ENCODE measurements at places on chromosomes 13 and 19.
A peak's percentile ranks its signal among the peaks of the same experiment; 100 is the strongest.

DNA sequence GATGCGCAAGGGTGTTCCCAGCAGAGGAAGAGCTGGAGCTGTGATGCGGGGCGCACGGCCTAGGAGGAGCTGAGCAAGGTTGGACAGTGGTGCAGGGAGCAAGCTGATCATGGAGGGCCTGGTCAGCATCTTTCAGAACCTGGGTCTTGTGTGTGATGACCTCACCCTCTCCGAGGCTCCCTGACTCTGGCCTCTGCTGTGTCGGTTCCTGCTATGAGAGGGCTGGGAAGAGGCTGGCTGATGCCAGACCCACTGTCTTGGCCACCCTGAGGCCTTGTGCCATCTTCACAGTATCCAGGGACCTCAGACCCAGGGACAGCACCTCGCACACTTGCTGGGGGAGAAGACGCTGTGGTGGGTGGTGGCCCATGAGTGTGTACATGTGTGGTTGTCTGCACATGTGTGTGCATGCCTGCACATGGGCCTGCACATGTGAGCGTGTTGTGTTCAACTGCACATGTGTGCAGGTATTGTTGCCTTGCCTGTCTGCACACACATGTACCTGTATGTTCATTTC, 16.5 kb upstream of the C13orf46 start:
- DNase-seq = no peak

DNA sequence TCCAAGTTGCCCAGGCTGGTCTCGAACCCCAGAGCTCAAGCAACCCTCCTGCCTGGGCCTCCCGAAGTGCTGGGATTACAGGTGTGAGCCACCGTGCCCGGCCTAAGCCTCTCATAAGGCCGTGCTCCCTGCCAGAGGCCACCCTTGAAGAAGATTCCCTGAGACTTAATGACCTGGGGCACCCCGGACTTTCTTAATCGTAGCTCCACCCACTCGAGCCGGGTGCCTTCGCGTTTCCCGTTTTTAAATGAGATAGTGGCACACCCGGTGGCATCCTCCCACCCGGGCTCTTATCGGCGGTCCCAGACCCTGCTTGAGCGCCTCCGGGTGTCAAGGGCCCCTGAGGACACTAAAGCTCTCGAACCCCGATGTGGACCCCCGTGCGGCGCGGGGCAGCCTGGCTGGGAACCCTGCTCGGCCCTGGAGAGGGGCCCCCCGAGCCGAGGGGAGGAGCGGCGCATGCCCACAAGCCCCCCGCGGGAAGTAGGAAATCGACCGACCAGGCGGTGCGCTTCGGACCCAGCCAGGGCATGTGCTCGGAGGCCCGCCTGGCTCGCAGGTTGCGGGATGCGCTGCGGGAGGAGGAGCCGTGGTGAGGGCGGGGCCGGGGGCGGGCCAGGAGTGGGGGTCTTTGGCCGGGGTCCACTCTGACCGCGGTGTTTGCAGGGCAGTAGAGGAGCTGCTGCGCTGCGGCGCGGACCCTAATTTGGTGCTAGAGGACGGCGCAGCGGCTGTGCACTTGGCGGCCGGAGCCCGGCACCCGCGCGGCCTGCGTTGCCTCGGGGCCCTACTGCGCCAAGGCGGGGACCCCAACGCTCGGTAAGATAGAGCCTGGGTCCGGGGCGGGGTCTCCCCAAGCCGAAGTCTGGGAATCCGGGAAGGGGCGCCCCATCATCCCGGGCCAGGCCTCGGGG, at the start of gene ANKLE1:
Gene ANKLE1, plus strand, starts transcription at position 511 of the 914 bp plus-strand sequence. Its CDS starts 20 bp downstream, at position 531.
- DNase-seq = peak; percentile 57

- no peak for DNase-seq
Observed at GRCh38 chr13:79533781-79534400, 52.9 kb downstream of the NDFIP2 start.

GRCh38 chr19:19179548-19180441, 9.7 kb upstream of the MEF2B start:
- no peak for DNase-seq

DNA sequence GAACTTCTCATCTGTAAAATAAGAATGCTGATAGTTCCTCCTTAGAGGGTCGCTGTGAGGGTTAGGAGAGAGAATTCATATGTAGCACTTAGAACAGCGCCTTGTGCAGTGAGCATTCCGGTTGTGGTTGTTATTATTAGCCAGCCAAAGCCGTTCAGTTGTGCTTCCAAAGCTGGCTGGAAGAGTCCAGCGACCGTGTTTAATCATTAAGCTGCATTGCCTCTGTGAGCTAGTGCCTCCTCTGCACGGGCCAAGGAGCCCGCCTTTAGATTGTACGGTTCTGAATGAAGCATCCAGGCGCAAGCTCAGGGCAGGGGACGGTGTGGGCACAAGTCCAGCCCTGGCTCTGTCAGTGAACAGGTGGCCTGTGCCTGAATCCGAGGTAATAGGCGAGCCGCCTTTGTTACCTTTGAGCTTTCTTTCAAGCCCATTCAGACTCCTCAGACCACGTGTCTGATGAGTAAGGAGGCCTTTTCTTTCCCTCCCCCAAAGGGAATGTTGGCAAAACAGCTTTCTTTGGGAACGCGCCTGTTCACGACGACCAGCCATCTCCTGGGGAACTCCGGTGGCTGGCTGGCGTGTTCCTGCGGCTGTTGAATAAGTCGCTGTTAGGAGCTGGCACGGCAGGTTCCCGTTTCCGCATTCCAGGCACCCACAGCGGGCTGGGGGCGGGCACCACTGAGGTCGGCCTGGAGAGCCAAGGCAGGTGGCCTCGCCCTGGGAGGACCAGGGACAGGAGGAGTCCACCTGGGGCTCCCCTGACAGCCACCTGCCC, 25.1 kb downstream of the SIPA1L3 start:
- no peak for DNase-seq

DNA sequence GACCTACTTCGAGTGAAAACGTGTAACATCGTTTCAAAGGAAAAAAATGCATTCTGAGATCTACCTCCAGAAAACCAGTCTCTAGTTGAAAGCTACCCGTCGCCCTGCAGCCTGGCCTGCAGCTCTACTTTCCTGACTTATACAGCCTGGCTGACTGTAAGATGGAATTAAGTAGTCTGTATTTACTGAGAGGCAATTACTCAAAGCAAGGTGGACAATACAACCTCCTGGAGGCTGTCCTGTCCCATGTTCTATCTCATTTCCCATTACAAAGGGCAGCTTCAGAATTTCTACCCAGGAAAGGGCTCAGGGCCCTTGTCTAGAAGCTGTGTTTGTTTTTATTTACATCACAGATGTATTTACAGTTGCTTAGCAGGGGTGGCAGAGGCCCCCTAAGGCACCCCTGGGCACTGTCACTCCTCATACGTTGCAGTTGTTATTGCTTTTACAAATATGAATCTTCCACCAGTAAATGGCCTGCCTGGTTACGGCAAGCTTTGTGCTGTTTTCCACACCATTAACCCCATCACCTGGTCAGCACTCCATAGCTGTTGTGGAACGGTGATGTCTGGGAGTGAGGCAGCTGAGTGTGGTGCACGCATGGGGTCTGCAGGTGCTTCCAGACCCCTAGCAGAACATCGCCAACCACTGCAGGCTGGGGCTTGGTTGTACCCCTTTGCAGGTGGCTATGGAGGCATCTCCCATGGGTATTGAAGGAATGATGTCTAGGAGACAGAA, 46.3 kb upstream of the MTIF3 start:
- DNase-seq = no peak

DNA sequence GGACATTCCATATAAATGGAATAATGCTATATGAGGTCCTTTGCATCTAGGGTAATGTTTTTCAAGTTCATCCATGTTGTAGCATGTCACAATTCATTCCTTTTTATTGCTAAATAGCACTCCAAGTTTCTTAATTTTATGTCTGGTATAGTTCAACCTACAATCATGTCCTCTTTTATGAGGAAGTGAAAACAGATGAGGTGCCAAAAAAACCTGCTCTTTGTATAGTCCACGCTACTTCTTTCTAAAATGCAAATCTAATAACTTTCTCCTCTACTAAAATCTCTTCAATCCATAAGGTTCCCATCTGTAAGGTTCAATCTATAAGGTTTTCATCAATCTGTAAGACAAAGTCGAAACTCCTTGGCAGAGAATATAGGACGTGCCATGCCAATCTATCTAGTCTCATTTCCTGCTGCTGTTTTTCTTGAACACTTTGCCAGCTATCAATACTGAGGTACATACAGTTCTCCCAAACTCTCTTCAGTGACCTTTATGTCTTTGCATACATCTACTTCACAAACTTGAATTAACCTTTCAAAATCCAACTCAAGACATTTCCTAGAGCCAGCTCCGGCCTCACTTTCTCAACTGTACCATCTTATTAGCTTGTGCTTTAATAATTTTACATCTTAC, 33.7 kb downstream of the INTS6 start:
- no peak for DNase-seq

- peak; percentile 66 for DNase-seq
Observed at GRCh38 chr19:46766569-46767317, 20.5 kb upstream of the STRN4 start.

GRCh38 chr19:55693336-55693974, 18.4 kb downstream of the EPN1 start:
- no peak for DNase-seq

- no peak for DNase-seq
Observed at GRCh38 chr13:81770868-81771505, 1430.1 kb upstream of the SPRY2 start.

- DNase-seq = no peak
Observed at GRCh38 chr19:18775586-18776287, 15.4 kb downstream of the COMP start.

DNA sequence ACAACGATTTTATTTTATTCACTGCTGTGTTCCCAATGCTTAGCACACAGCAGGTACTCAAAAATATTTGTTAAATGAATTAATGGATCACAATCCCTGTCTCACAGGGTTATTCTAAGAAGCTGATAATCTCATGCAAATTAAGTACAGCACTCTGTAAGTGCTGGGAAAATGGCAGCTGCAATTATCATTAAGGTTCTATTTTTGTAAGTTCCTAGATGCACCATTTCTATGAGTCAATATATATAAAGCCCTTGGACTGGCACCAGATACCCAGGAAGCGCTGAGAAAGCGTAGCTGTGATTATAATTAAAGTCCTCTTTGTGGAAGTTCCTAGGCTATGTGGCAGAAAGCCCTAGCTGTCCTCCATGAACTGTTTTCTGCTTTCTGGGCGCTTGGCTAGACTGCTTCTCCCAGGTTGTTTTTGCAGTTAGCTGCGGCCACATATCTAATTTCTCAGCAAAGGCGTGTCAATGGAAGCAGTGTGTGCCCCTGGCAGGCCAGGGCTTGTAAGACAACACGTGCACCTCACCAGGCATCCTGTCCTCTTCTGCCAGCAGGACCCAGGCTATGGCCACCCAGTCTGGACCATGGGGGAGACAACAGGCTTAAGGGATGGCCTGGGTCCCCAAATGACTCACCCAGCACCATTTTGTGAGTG, 5.2 kb upstream of the SRRM5 start:
- DNase-seq = no peak

DNA sequence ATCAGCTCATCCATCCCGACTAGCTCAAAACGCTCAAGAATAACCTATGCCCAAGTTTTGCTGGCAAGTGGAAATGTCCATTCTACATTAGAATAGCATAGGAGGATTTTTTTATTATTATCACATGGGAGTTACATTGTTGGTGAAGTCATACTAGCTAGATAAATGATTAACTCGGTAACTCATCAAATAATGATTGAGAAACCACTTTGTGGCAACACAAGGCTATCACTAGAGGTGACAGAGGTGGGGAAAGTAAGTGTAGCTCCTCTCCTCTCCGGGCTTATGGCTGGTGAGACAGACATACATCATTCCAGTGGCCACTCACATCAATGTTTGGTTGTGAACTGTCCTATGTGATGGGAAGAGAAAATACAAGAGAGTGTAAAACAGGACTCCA, 161.6 kb downstream of the ZIC5 start:
- no peak for DNase-seq

DNA sequence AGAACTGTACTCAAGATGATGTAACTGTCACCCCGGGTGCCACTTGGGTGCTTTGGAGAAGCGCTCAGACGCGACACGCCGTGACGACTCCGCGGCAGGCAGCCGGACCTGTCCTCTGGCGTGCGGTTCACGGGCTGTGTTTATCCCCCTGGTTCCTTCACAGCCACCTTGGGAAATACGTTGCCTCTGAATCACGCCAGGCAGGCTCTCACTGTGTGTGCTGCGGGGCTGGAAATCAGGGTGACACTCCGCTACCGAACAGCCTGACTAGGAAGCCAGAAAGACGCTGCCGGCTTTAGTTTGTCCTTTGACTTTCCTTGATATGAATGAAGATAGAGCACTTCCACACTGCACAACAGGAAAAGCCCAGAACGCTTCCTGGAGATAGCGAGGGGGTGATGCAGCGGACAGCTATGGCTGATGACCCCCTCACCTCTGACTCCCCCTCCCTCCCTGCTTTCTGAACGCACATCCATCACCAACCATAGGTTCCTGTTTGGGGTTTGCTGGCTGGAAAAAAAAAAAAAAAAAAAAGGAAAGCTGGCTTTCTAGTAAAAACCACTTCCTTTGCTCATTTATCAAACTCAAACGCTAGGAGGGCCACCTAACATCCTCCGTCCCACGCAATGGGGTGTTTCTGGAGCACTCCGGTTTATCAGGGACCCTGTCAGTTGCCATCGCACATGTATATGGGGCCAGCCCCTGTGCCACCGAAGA, 3.7 kb upstream of the GP6 start:
- DNase-seq = no peak

DNA sequence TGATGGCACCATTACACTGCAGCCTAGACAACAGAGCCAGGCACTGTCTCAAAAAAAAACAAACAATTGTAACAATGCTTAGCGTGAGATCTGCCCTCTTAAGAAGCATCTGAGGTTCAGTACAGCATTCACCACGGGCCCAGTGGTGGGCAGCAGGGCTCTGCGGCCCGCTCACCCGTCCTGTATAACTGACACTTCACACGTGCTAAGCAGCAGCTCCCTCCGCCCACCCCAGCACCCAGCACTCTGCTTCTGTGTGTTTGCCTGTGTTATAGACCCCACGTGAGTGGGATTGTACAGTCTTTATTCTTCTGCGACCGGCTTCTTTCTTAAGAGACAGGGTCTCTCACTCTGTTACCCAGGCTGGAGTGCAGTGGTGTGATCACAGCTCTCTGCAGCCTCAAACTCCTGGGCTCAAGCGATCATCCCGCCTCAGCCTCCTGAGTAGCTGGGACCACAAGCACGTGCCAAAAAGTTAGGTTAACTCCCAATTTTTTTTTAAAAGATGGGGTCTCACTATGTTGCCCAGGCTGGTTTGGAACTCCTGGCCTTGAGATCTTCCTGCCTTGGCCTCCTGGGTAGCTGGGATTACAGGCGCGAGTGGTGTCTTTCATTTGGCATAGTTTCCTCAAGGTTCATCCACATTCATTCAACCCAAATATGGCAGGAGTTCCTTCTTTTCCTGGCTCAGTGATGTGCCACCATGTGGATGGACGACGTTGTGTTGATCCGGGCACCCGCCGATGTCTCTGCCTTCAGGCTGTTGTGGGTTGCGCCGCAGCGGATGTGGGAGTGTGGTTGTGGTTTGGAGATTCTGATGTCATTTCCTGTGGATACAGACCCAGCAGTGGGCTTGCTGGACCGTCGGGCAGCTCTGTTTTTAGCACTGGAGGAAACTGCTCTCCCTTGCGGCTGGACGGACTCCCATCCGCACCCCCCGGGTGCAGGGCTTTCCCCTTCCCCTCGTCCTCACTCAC, 170.0 kb downstream of the KDM4B start:
- peak; percentile 80 for DNase-seq

GRCh38 chr19:16846901-16847300, 17.7 kb downstream of the SIN3B start:
- DNase-seq = no peak
